Activated CD4-positive, alpha-beta T cell treated with anti-CD3 and anti-CD28 coated beads, Interleukin-2, amount 10 ng/mL, durations not matched to agents 24 days and 14 days (primary cell): ENCODE measurements at places on chromosomes 16 and 17. TPM values are rescaled to one million over a fixed set of nuclear protein-coding genes. Genes with fewer than 3 reads are reported as not detected.

- DNase-seq, result no peak
These were observed 1.9 kb downstream of the NTN3 start for GRCh38 chr16:2472885-2473445.

DNA sequence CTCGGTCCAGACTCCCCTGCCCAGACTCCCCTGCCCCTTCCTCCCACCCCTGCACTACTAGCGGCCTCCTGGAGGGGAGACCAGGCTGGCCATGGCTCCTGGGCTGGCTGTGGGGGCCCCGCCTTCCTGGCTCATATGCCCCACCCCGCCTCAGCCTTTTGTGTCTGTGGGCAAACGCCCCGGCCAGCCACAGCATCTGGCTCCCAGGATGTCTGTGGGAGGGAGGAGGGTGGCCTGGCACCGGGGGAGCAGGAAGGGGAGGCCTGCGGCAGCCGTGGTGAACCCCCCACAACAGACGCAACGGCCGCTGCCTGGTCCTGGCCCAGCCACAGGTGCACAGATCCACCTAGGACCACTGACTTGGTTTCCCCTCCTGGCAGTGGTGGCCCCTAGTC, 32.9 kb downstream of the BAHCC1 start:
- no peak for DNase-seq

DNA sequence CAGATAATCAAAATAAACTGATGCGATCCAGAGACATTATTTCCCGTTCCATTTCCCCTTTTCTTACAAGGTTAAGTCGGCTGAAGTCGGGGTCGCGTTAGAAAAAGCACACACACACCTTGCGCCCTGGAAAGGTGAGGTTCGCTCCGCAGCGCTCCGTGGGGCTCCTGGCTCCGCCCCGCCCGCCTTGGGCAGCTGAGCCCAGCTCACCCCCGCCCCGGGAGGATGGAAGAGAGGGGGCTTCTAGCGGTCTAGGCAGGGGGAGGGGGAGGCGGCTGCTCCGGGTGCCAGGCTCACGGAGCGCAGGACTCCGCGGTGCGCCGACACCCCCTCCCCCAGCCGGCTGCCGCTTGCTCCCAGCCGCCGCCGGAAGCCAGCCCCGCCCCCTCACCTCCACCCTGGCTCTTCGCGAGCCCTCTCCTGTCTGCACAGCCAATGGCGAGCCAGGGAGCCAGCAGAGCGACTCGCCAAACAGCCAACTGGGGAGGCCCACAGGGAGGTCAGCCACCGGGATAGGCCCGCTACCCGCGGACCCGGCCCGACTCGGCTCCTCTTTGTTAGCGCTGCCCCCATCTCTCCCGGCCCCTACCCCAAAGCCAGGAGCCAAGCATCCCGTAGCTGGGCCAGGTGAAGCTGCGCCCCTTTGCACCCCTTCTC, 30.4 kb downstream of the FAM222B start:
- peak; percentile 99 for DNase-seq

- DNase-seq, result no peak
These were observed 158.2 kb upstream of the MAF start for GRCh38 chr16:79758615-79759346.

DNA sequence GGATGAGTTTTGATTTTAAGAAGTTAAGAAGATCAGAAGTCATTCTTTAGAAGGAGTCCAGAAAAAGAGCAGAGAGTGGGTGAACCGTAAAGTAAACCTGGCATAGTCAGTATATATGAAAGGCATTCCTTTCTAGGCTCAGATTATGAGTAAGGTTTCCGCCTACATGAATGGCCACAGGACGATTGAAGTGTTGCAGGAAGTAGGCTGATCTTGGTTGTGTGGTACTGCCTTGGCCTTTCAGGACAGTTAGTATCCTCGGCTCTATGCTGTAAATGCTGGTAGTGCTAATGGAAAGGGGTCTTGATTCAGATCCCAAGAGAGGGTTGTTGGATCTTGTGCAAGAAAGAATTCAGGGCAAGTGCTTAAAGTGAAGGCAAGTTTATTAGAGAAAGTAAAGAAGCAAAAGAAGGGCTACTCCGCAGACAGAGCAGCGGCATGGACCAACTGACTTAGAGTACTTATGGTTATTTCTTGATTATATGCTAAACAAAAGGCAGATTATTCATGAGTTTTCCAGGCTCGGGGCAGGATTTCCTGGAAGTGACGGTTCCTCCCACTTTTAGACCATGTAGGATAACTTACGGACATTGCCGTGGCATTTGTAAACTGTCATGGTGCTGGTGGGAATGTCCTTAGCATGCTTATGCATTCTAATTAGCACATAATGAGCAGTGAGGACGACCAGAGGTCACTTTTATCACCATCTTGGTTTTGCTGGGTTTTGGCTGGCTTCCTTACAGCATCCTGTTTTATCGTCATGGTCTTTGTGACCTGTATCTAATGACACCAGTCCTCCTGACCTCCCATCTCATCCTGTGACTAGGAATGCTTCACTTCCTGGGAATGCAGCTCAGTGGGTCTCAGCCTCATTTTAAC, 164.8 kb downstream of the SNX29 start:
- no peak for DNase-seq

- no peak for DNase-seq
These were observed 299.3 kb upstream of the SOX9 start for GRCh38 chr17:71821511-71821910.

DNA sequence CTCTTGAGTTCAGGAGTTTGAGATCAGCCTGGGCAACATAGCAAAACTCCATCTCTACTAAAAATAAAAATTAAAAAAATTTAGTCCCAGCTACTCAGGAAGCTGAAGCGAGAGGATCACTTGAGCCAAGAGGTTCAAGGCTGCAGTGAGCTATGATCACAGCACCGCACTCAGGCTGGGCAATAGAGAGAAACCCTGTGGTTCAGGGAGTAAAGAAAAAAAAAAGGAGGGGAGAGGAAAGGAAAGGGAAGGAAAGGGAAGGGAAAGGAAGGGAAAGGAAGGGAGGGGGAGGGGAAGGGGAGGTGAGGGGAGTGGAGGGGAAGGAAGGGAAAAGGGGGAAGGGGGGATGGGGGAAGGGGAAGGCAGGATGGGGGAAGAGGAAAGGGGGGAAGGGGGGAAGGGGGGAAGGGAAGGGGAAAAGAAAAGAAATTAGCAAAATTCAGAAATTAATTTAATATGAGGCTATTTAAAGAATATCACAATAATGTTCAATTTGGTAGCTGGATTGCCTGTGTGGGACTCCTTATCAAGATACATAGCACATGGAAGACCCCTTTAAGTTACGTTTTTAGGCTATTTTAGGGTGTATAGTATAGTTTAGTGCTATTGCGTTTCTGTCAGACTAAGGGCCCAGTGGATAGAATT, 424.3 kb downstream of the CDH8 start:
- no peak for DNase-seq

DNA sequence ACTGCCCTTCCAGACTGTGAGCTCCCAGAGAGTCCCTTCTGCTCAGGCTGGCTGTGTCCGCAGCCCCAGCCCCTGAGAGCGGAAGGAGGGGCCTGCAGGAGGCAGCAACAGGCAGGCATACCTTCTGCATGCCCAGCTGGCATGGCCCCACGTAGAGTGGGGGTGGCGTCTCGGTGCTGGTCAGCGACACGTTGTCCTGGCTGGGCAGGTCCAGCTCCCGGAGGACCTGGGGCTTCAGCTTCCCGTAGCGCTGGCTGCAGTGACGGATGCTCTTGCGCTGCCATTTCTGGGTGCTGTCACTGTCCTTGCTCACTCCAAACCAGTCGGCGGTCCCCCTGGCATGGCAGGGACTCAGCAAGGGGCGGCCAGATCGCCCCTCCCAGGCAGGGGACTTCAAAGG, 9.0 kb downstream of the RHBDF1 start:
- no peak for DNase-seq

DNA sequence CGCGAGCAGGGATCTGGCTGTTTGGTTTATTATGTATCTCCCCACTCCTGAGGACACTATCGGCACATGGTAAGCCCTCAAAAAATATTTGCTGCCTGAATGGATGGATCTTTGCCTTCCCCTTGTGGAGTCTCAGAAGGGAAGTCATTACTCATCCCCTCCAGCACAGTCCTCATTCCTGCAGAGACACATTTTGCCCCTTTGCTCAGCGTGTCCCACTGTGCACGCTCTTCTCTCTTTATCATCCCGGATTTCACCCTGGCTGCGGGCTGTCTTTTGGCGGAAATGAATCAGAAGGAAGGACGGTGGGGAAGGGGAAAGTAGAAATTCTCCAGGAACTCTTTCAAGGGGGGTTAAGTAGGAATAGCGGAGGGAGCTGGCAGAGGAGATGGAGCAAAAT, 125.2 kb upstream of the CDC42EP4 start:
- no peak for DNase-seq

DNA sequence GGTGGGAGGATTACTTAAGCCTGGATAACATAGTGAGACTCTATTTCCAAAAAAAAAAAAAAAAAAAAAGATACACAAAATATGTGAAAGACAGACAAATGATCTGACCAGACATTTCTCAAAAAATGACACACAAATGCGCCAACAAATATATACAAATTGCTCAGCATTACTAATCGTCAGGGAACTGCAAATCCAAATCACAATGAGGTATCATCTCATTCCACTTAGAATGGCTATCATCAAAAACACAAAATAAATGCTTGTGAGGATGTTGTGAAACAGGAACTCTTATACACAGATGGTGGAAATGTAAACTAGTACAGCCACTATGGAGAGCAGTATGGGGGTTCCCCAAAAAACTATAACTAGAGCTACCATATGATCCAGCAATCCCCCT, 62.4 kb downstream of the STX8 start:
- DNase-seq, result no peak

DNA sequence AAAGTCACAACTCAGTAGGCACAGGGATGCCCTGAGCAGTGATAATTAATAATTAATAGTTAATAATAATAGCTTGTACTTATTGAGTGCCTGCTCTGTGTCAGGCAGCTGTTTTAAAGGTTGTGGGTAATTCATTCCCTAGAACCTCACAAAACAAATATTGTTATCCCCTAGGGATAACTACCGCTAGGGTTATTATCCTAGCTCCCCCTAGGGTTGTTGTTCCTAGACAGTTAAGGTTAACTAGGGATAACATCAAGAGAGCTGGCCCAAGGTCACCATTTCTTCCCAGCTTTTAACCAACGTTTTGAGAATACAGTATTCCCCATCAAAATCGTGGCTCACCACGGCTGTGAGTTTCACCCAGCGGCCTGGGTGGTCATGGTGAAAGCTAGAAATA, 180.1 kb downstream of the PRKCB start:
- no peak for DNase-seq

DNA sequence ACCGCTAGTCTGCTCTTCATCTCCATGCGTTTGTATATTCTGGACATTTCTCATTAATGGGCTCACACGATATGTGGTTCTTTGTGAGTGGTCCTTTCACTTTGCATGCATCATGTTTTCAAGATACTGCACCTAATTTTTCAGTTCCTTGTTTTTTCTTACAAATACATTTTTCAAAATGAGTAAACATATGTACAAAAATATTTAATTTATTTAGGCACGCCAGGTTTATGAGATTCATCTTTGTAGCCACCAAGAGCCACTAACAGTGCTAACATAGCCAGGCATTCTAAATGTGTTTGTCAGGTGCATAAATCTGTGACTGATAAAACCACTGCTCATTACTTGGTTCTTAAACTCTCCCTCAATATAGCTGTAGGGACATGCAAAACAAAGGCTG, 375.3 kb downstream of the WWOX start:
- no peak for DNase-seq

- DNase-seq, result peak; percentile 89
These were observed 9.9 kb downstream of the CMTM2 start for GRCh38 chr16:66588981-66589713.

GRCh38 chr17:61048376-61049106, 351.1 kb upstream of the TBX2 start:
- no peak for DNase-seq

DNA sequence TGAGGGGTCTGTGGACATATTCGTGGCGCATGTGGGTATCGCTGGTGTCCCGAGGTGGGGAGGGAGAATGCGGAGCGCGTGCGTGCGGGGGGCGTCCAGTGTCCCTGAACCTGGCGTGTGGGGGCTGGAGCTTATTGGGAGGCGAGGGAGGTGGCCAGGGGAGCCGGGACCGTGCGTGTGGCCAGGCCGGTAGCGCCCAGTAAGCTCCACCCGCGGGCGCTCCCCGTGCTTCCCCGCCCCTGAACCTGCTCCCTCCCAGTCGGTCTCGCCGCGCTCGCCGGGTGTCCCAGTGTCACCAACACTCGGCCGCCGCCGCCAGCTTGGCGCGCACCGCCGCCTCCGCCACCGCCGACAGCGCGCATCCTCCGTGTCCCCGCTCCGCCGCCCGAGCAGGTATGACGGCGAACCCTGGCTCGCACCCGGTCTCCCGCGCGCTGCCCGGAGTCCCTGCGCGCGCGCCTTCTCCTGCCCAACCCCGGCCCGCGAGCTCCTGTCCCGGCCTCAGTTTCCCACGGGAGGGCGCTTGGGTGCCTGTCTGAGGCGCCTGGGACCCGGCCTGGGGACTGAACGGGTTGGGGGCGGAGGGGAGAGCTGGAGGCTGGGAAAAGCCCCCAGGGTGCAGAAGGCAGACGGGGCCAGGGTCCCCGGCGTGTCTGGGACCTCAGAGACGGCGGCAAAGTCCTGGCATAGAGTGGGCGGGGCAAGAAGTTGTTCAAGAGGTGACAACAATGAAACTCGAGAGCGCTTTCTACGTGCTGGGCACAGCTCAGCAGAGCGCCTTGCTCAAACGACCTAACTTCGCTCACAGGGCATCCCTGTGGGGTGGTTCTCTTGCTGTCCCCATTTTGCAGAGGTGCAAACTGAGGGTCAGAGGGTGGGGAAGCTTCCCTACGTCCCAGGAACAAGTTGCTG, at the start of gene SCNN1B:
TSS of gene SCNN1B (plus strand) at position 258 of the 912 bp plus-strand sequence. CDS start 46,298 bp downstream, outside the sequence.
- DNase-seq, result no peak

DNA sequence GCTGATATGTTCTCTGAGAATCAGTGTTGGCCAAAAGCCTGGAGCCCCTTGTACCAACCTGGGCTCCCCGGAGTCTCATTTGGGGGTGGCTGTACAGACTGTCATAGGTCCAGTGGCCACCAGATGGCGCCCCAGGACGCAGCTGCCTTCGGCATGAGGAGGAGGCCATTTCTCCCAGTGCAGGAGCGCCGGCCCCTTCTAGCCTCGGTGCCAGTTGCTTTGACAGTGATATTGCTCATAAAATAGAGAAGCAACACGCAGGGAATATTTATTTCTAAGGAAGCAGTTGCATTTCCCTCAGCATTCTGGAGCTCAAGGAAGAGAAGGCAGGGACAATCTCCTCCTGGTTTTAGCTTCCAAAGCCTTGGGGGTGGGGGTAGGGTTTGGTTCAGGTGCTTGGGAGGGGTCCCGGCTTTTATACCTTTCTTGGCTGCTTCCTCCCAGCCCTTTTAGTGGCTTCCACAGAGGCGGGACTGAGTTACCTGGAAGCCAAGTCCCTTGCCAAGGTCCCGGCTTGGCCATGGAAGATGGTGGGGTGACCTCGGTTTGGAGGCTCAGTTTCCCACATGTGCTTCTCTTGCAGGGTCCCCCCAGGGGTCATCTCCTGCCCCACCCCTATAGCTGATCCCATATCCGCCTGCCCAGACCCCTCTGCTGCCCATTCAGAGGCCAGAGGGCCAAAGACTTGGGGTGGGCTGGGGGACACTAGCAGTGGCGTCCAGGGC, 117.8 kb upstream of the CDC42EP4 start:
- peak; percentile 95 for DNase-seq

The SLC6A2 gene
- total RNA-seq, result not detected in 2 replicates

The APOH gene
- not detected in 2 replicates for total RNA-seq

The ACSM2A gene
- total RNA-seq, result 0.17 TPM in 1 of 2 replicates, not detected in the other

The ADAM11 gene
- 0.12 TPM in 2 replicates for total RNA-seq

The PYY gene
- 0.26 TPM in 1 of 2 replicates, not detected in the other for total RNA-seq

The CRYBA1 gene
- total RNA-seq, result not detected in 2 replicates

The CDH5 gene
- not detected in 2 replicates for total RNA-seq

The CLN3 gene
- total RNA-seq, result 26.1 and 27.7 TPM in 2 replicates

The CCL14 gene
- total RNA-seq, result not detected in 2 replicates
